ENCODE measurements at places on chromosomes 1 and 21. TPM values are rescaled to one million over a fixed set of nuclear protein-coding genes. Genes with fewer than 3 reads are reported as not detected.

DNA sequence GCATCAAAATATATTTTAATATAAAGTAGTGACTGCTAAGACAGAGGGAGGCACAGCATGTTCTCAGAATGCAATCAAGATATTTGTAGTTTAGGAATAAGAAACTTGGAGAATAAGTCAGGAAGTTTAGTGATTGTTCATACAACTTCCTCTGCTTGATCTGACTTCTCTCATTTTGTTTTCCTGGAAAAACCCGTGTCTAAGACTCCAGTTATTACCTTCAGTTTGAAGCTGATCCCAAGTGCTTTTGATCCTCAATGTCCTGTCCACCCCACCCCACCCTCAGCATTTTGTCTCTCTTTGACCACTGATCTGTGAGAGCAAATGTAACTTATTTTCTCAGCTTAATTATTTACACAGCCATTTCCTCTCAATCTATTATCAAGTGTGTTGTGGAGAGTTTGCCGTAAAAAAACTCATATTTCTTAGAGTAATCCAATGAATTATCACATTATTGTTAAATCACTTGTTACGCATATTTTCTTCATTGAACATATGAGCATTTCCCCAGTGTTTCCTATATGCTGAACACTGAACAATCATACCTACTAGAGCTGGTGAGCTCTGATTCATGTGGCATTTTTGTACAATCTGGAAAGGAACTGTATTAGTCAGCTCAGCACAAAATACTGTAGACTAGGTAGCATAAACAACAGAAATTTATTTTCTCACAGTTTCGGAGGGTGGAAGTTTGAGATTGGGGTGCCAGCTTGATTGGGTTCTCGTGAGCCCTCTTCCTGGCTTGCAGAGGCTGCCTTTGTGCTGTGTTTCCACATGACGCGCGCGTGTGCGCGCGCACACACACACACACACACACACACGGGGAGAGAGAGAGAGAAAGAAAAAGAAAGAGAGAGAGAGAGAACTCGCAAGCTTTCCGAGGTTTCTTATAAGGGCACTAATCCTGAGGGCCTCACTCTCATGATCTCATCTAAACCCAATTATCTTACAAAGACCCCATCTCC lies 65.5 kb upstream of the DPYD start:
- no peak for DNase-seq

DNA sequence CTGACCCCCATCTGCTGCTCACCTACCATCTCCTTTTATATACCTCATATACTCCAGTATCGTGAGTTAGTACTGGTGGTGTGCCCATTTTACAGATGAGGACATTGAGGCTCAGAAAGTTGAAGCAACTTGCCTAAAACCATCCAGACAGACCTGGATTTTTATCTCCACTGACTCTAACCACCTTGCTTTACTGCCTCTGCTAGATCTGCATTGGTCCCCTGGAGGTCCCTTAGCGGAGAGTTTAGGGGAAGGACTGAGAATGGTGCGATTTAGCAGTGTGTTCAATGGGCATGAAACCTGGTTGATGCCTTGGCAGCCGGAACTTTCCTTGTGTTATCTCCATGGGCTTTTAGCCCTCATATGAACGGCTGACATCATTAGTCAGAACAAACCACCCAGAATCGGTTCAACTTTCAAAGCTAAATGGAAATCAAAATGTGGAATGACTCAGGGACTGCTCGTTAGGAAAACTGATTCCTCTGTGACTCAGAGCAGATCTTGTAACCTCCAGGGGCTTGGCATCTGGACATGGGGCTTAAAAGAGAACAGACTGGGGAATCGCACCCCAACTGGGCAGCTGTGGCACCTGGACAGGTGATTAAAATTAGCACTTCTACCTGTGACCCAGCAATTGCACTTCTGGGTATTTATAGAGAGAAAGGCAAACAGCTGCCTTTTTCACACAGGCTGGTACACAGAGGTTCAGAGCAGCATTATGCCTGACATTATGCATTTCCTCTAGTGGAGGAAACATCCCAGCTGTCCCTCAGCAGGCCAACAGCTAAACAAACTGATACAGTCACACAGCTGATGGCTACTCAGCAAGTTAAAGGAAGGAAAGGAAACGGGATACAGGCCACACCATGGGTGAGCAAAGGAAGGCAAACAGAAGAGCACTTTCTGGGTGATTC lies 25.3 kb downstream of the TMEM51 start:
- DNase-seq = no peak

DNA sequence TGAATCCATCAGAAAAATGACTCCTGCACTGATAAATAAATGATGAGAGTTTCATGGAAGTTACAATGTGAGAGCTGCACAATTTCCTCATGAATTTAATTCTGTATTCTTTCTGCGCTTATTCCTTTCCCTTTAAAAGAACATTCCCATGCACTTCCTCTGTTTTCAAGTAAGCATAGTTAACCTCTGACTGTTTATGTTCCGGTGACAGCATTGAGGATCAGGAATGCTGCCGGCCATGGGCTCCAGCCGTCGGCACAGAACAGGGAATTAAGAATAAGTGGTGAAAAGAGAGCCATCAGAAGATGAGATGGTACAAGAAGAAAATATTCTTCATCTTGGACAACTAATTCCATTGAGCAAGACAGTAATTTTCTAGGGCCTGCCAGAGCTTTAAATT lies 65.3 kb downstream of the SUSD4 start:
- no peak for DNase-seq

DNA sequence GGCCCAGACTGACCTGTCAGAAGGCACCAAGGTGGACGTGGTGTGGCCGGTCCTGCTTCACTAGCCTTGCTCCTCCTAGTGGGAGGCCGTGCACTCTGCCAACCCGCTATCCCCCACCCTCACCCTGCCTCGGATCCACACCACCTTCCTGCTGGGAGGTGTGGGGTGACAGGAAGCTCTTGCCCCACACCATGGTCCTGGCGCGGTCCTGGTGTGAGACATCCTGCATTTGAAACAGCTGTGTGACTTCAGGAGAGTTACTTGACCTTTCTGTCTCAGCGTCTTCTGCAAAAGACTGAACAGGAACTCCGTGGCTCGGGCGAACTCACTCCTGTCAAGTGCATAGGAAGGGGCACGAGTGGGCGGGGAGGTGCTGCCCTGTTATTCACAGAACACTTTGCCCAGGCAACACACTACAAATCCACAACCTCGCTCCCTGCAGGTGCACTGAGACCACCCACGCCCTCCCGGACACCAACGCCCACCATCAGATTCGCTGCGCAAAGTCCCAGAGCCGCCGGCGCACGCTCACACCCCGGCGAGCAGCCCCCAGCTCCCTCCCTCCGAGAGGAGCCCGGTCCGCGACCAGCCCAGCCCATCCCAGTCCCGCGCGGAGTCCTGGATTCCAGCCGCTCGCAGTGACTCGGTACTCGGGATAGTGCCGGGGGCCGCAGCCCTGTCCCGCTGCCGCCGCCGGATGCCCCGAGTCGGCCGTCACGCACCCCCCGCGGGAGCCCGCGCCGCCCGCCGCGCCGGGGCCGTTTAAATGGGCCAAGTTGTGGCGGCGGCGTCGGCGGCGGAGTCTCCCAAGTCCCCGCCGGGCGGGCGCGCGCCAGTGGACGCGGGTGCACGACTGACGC lies at the start of gene SAMD11:
Gene SAMD11, plus strand, starts transcription at position 793 of the 860 bp plus-strand sequence. CDS start 509 bp downstream, outside the sequence.
- DNase-seq = peak; percentile 88

- DNase-seq = no peak
These were observed 282.8 kb downstream of the ZNF648 start for GRCh38 chr1:181778640-181779260.

- DNase-seq = no peak
These were observed 21.4 kb downstream of the NUAK2 start for GRCh38 chr1:205300149-205300548.

- no peak for DNase-seq
These were observed 34.9 kb downstream of the PLXNA2 start for GRCh38 chr1:208209286-208209685.

GRCh38 chr21:21183092-21183491 lies 184.9 kb downstream of the NCAM2 start:
- DNase-seq = no peak

GRCh38 chr1:34975338-34975737 lies 9.8 kb downstream of the TMEM35B start:
- no peak for DNase-seq

DNA sequence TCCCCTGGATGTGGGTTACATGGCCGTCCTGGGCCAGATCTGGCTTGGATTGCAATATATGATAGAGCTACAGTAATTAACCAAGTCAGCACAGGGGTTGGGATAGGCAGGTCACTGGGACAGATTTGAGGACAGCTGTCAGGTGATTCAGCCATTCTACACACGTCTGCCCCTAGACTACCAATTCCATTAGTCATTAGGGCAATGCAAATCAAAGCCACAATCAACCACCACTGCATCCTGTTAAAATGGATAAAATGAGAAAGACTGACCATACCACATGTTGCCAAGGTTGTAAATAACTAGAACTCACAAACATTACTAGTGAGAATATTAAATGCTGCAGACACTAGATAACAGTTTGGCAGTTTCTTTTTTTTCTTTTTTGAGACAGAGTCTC lies 16.0 kb downstream of the C21orf58 start:
- no peak for DNase-seq

- no peak for DNase-seq
These were observed 216.8 kb upstream of the CXADR start for GRCh38 chr21:17295997-17296396.

GRCh38 chr1:40092241-40092640 lies 4.8 kb downstream of the PPT1 start:
- no peak for DNase-seq

- no peak for DNase-seq
These were observed 53.9 kb upstream of the HSD17B7 start for GRCh38 chr1:162736633-162737067.

GRCh38 chr1:169890761-169891538 lies 2.7 kb downstream of the SCYL3 start:
- DNase-seq = no peak

DNA sequence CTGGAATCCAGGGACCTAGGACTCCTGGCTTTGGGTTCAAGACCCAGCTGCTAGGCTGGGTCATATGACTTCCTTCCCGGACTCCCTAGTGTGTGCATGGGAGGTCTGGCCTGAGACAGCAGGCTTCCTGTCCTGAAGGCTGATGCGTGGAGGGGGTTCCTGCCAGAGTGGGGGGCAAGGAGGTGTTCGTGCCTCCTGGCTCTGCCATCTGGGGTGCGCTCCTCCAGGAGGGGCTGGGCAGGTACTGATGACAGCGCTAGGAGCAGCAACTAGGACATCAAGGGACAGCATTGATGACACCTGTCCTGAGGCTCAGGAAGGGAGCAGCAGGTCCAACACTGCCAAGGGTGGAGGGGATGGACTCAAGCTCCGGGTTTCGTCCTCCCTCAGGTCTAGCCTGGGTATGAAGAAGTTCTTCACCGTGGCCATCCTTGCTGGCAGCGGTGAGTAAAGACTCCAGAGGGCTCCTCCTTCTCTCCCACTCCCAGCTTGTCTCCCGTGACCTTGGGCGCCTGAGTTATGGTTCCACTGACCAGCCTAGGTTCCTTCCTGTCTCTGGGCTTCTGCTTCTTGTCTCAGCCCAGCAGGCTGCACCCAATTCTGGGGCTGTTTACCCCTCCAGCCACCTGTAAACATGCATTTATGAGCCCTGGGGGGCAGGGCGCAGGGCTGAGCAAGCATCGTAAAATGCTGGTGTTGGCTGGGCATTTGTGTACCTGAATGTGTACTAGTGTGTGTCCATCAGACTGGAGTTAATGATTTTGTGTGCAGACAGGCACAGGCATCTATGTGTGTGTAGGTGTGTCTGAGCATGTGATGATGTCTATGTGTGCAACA lies 871 bp downstream of the PLA2G2F start:
- DNase-seq = no peak

DNA sequence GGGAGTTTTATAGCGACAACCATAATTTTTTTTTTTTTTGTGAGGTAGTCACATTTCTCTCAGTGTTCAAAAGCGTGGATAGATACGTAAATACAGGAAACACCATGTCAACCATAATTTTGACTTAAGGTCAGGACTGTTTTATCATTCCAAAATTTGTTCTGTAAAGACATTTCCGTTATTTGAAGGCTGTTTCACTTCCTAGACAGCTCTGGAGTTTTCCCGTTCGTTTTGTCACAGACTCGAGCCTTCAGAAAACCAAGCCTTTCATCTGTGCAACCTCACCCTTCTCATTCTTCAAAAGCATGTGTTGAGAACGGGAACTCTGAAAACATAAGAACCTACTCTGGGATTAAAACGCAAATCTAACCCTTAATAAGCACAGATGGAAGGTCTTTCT lies 17.9 kb downstream of the SIM2 start:
- no peak for DNase-seq

CLEC20A gene
- not detected for total RNA-seq

UAP1 gene
- 27.0 TPM for total RNA-seq

DNAJC6 gene
- 5.2 TPM for total RNA-seq

THEM5 gene
- not detected for total RNA-seq

LCE2A gene
- not detected for total RNA-seq

ILDR2 gene
- total RNA-seq = 0.41 TPM

MR1 gene
- 23.2 TPM for total RNA-seq

TCHH gene
- 6.4 TPM for total RNA-seq

All from spleen (tissue), 13 donors.